ENCODE measurements at places on chromosomes 7 and 10. TPM values are rescaled to one million over a fixed set of nuclear protein-coding genes. Genes with fewer than 3 reads are reported as not detected.

DNA sequence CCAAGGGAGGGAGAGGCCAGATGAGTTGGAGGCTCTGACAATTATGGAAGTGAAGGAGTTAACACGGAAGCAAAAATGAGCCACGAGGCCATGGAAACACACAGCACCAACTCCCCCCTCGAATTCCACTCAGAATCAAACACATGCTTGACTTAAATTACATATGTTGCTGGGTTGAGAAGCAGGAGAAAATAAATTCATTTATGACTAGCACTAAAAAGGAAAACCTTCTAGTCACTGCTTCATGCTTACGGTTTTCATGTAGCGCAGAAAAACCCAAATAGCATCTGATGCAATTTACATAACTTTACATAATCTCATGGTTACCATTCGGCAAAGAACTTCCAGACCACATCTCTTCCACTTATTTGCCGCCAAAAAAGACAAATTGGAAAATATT, 51.5 kb downstream of the SFMBT2 start:
- no peak for DNase-seq

GRCh38 chr7:22563032-22563501, 63.1 kb upstream of the STEAP1B start:
- DNase-seq = peak; percentile 90

- DNase-seq = no peak
Measured at GRCh38 chr10:46297406-46298204, 10.8 kb downstream of the ANTXRL start.

DNA sequence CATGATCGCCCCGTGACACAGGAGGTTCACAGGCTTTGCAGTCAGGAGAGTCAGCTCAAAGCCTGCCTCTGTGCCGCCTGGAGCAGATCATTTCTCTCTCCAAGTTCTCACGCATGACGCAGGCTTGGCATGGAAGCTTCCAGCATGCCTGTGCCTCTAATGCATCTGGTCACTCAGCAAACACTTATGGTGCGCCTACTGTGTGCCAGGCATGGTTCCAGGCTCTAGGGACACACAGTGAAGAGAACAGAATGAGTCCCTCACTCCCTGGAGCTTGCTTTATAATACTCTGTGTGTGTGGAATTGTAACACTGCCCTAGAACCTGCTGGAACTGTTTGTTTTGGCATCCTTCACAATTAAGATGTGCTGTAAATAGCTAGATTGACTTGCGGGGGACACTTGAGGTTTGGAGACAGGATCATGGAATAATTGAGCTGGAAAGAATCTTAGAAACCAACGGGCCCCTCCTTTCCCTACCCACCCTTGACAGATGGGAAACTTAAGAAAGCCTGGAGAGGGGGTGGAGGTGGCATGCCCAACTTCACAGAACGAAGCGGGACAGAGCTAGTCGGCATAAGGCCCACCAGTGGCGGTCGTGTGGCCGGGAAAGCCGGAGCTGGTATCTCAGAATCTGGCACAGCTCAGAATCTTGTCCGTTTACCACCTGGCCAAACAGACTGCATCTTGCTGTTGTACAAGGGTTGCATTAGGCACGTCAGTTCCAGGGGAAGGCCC, 4.6 kb upstream of the MYH16 start:
- peak; percentile 43 for DNase-seq

GRCh38 chr10:11019724-11020547, 2.3 kb downstream of the CELF2 start:
- DNase-seq = no peak

- no peak for DNase-seq
Measured at GRCh38 chr10:28020080-28020860, 21.4 kb upstream of the ODAD2 start.

GRCh38 chr7:131605280-131605878, 49.0 kb upstream of the PODXL start:
- DNase-seq = no peak

The WNT16 gene
- total RNA-seq = not detected

The TPST1 gene
- total RNA-seq = 73.3 TPM

All from Daoy (cell line).